Muscle of leg (tissue), 16 donors: ENCODE measurements at places on chromosomes 4 and X. TPM values are rescaled to one million over a fixed set of nuclear protein-coding genes. Genes with fewer than 3 reads are reported as not detected.

Gene SMIM10
- 9.3 TPM for total RNA-seq

Gene SFRP2
- total RNA-seq = 51.2 TPM

Gene NEUROG2
- total RNA-seq = not detected

Gene ARHGAP6
- total RNA-seq = 7.8 TPM

Gene ZNF630
- 2.3 TPM for total RNA-seq

Gene RAB39B
- total RNA-seq = 0.40 TPM

Gene CNKSR2
- 3.8 TPM for total RNA-seq

Gene KIF4A
- total RNA-seq = 5.1 TPM

Gene PRRG3
- 12.6 TPM for total RNA-seq

Gene RASSF6
- 0.04 TPM for total RNA-seq

Gene MFAP3L
- 1.1 TPM for total RNA-seq

Gene ZNF185
- total RNA-seq = 18.3 TPM

Gene HTT-AS
- total RNA-seq = not detected

Gene SLC25A53
- 8.8 TPM for total RNA-seq

Gene KIAA1210
- total RNA-seq = 0.18 TPM

Gene PRRG1
- 12.1 TPM for total RNA-seq

Gene TRIML2
- not detected for total RNA-seq

Gene CRLF2
- total RNA-seq = not detected

Gene STARD8
- 13.1 TPM for total RNA-seq

Gene HSD17B13
- 0.22 TPM for total RNA-seq

Gene GPAT3
- total RNA-seq = 16.3 TPM

Gene AFM
- total RNA-seq = not detected

Gene POU3F4
- total RNA-seq = under 0.01 TPM

Gene TMEM271
- total RNA-seq = 0.04 TPM

Gene C1QTNF7
- total RNA-seq = 2.8 TPM

Gene ARHGAP36
- total RNA-seq = 288 TPM

Gene CCKAR
- not detected for total RNA-seq

Gene AWAT2
- not detected for total RNA-seq

Gene CT45A1
- 0.13 TPM for total RNA-seq

Gene PAGE5
- total RNA-seq = not detected

Gene MAGEA10
- total RNA-seq = not detected

Gene ATP1B4
- 298 TPM for total RNA-seq

Gene ADH7
- total RNA-seq = not detected

Gene CABS1
- not detected for total RNA-seq
